IMR-90 (cell line): ENCODE measurements at places on chromosomes 2 and 18. TPM values are rescaled to one million over a fixed set of nuclear protein-coding genes. Genes with fewer than 3 reads are reported as not detected.

Gene PRSS56
- not detected in 2 replicates for polyA plus RNA-seq

Gene SNORC
- polyA plus RNA-seq = 0.67 and 0.79 TPM in 2 replicates

Gene SKA1
- polyA plus RNA-seq = 4.8 and 5.8 TPM in 2 replicates

Gene RGPD6
- polyA plus RNA-seq = 5.2 and 6.7 TPM in 2 replicates

Gene PJVK
- 1.9 and 2.4 TPM in 2 replicates for polyA plus RNA-seq

Gene REEP1
- 0.03 TPM in 1 of 2 replicates, not detected in the other for polyA plus RNA-seq

Gene BUB1
- polyA plus RNA-seq = 17.6 and 19.6 TPM in 2 replicates

Gene DNAH7
- 0.16 and 0.22 TPM in 2 replicates for polyA plus RNA-seq

Gene TMEM185B
- polyA plus RNA-seq = 25.2 and 26.1 TPM in 2 replicates

Gene ESPNL
- 2.0 and 2.6 TPM in 2 replicates for polyA plus RNA-seq

Gene COL4A3
- polyA plus RNA-seq = not detected in 2 replicates

Gene ALPP
- polyA plus RNA-seq = not detected in 2 replicates

Gene UGT1A10
- polyA plus RNA-seq = not detected in 2 replicates

Gene GCG
- polyA plus RNA-seq = not detected in 2 replicates

Gene SRD5A2
- not detected in 2 replicates for polyA plus RNA-seq

Gene REG3G
- not detected in 2 replicates for polyA plus RNA-seq

Gene CFC1
- not detected in 2 replicates for polyA plus RNA-seq

Gene ATP6V1B1
- 1.3 and 1.4 TPM in 2 replicates for polyA plus RNA-seq

Gene HOXD10
- not detected in 2 replicates for polyA plus RNA-seq
